Fibroblast of lung (primary cell): ENCODE measurements at places on chromosomes 13 and 19. TPM values are rescaled to one million over a fixed set of nuclear protein-coding genes. Genes with fewer than 3 reads are reported as not detected.

- DNase-seq, result peak; percentile 73
Measured at GRCh38 chr13:110359840-110360301, 52.8 kb downstream of the COL4A2 start.

NXNL1 gene
- not detected in 2 replicates for total RNA-seq

DNA sequence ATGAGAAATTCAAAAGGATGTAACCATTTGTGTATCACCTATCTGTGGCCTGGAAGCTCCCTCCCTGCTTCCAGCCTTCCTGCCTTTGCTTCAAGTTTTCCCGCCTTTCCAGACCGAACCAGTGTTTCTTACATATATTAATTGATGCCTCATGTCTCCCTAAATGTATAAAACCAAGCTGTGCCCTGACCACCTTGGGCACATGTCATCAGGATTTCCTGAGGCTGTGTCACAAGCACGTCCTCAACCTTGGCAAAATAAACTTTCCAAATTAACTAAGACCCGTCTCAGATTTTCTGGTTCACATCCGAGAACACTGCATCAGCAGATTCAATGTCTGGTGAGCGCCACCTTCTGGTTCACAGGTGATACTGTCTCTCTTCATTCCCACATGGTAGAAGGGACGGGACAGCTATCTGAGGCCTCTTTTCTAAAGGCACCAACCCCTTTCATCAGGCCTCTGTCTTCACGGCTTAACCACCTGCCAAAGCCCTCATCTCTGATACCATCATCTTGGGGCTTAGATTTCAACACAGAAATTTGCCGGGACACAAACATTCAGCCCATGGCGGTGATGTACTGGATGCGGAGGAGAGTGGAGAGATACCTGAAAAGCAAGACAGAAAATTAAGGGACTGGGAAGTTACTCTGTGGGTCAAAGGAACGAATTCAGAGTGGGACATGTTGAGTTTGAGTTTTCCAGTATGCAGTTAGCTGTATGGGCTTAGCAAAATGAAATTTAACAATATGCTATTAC is 58.7 kb upstream of the PABPC3 start:
- DNase-seq, result peak; percentile 49

- DNase-seq, result peak; percentile 6
Measured at GRCh38 chr13:91017669-91018053, 329.8 kb upstream of the MIR17HG start.

DNA sequence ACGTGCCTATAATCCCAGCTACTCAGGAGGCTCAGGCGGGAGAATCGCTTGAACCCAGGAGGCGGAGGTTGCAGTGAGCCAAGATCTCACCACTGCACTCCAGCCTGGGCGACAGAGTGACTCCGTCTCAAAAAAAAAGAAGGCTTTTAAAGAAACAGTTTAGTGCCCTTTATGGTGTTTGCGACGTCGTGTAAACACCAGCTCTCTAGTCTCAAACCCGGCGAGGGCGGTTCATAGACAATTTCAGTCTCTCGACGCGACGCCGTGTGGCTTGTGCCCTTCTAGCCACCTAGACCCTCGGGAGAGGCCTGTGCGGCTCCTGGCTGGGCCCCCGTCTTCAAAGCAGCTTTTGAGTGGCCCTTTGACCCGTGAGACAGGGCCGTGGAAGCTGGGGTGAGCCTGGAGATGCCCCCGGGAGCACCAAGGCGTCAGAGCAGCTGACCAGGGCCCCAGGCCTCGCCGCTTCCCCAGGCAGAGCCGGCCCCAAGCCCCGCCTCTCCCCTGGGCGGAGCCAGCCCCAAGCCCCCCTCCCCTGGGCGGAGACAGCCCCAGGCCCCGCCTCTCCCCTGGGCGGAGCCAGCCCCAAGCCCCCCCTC is 5.0 kb upstream of the MADCAM1 start:
- DNase-seq, result no peak

PPM1N gene
- total RNA-seq, result 1.8 and 2.8 TPM in 2 replicates

C5AR1 gene
- total RNA-seq, result under 0.01 and 0.33 TPM in 2 replicates

FGF21 gene
- total RNA-seq, result not detected in 2 replicates

DNA sequence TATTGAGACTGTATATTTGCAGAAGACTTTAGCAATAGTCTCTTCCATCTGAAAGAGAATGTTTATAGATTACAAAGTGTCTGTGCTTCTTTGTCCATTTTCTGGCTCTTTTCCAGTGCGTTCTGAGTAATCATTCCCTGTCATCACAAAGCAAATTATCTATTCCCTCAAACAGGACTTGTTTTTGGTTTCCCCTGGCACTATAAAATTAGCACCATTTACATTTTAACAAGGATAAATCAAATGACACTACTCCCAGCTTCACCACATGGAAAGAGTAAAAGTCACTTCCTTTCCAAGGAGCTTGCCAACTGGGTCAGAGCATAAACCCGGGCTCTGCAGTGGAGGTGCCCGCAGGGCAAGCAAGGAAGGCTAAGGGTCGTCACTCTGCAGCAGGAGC is 88.1 kb downstream of the SHISA2 start:
- no peak for DNase-seq

- DNase-seq, result no peak
Measured at GRCh38 chr19:43773725-43774102, 7.1 kb downstream of the KCNN4 start.

GRCh38 chr13:29434217-29434945 is 161.1 kb downstream of the SLC7A1 start:
- DNase-seq, result no peak

CGB7 gene
- total RNA-seq, result under 0.01 TPM in 2 replicates

- DNase-seq, result no peak
Measured at GRCh38 chr13:81293594-81294164, 952.8 kb upstream of the SPRY2 start.

DNA sequence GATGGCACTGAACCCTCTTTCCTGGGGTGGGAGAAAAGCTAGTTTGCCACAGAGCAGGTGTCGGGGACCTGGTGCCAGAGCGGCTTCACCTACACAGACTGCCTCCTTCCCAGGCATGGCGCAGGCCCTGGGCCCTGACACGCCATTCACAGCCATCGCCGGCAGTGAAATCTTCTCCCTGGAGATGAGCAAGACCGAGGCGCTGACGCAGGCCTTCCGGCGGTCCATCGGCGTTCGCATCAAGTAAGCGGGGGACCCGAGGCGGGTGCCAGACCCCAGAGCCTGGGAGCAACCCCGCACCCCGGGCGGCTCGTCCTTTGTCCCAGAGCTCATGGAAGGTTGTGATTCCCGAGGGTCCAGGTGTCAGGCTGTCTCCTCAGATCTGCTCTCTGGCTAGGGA is 10.0 kb downstream of the LHB start:
- no peak for DNase-seq
